ENCODE measurements at places on chromosomes 3 and 15.
A peak's percentile ranks its signal among the peaks of the same experiment; 100 is the strongest.

DNA sequence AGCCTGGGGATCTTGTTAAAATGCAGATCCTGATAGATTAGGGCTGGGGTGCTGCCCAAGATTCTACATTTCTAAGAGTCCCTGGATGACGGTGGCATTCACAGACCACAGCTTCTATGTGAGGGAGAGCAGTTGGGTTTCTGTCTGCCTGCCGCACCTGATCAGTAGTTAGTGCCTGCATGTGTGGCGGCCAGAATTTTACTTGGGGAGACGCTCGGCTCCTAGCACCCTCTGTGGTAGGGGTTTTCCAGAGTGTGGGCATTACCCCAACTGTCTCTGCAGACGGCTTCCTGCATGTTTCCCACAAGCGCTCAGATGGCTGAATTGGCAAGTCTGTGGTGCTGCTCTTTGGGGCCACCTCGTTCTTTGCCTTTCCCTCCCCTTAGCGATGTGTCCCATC is 8.3 kb downstream of the GHRL start:
- peak; percentile 87 for DNase-seq

- no peak for DNase-seq
Observed at GRCh38 chr15:39397883-39398282, 183.0 kb upstream of the THBS1 start.

DNA sequence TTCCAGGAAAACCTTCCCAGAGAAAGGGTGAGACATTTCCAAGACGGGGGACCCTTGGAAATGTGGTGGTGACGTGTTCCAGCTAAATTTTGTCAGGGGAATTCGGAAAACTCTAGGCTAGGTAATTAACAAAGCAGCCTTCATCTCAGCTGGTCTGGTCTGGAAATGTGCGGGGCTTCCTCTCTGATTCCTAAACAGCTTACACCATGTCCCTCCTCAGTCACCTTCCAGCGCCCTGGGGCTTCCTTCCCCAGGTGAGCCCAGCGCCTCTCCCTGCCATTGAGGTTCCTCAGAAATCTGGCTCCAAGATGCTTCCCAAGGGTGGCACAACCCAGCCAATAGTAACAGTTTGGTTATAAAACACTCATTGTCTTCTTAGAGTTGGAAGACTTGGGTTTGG is 571 bp downstream of the ACAD9 start:
- DNase-seq, result no peak

DNA sequence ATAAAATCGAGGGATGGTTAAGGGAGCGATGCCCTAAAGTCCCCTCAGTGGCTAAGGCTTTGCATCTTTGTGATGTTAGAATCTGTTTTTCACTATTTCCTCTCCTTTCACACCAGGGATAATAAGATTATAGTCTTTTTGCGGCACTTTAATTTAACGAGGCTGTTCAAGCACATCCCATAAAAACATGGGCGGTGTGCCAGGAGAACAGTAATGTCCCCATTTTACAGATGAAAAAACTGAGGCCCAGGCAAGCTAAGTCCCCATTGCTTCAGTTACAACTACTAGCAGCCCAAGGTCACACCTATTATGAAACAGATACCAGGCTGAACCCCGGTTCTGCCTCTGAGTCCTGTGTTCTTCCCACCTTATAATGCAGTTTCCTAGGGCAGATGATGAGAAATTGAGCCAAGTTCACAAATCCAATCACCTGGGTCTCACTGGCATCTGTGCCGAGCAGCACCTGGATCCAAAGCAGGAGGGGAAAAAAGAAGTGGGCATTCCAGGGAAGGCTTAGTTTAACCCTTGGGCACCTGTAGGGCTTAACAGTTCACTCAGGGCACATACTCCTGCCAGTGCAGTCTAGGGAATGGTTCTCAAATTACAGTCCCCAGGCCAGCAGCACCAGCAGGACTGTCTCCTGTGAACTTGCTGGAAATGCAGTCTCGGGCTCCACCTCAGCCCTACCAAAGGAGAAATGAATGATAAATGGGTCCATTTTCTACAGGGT is 169.3 kb downstream of the RAB11A start:
- no peak for DNase-seq

GRCh38 chr3:46882377-46883053 is 5.0 kb downstream of the PTH1R start:
- no peak for DNase-seq

GRCh38 chr15:27864086-27864485 is 235.0 kb downstream of the OCA2 start:
- no peak for DNase-seq

- DNase-seq, result no peak
Observed at GRCh38 chr3:73602170-73602569, 22.6 kb downstream of the PDZRN3 start.

DNA sequence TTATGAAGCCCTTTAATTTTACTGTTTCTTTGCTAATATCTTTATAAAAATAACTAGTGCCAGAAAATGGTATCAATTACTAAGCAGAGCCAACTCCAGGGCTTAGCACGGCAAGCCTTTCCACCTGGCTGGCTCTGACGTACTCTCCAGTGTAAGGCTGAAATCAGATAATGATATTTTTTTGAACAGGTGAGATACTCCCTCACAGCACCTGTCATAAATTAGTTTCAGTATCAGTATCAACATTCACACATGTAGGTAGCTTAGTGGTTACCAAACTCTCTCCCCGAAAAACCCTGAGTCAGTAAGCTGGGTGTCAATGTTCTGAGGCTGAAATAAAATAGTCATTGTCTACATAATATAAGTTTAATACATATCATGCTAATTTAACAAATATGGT is 710.1 kb downstream of the SQOR start:
- DNase-seq, result no peak

GRCh38 chr3:87121856-87122255 is 105.3 kb upstream of the CHMP2B start:
- DNase-seq, result no peak

Data from CD4-positive, alpha-beta memory T cell (primary cell).